Activated CD4-positive, CD25-positive, alpha-beta regulatory T cell treated with anti-CD3 and anti-CD28 coated beads, Interleukin-2, amount 50 U/mL, for 16 hours (primary cell): ENCODE measurements at places on chromosomes 7 and 10.

DNA sequence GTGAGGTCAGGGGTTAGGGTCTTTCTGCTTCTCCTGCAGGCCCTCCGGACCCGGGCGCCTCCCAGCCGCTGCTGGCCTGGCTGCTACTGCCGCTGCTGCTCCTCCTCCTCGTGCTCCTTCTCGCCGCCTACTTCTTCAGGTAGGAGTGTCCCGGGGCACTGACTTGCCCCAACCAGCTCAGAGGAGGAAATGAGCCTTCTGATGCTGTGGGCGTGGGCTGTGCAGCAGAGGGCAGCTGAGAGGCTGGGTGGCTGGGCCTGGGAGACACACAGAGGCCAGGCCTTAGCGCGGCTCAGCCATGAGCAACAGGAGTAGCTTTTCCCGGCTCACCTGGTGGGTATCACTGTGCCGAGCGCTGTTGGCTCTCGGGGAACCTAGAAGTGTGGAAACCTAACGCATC lies 78.9 kb downstream of the MKI67 start:
- peak; percentile 68 for DNase-seq

GRCh38 chr10:52967806-52968795 lies 195.5 kb upstream of the MBL2 start:
- no peak for DNase-seq

GRCh38 chr7:122217125-122217524 lies 73.1 kb upstream of the AASS start:
- no peak for DNase-seq

DNA sequence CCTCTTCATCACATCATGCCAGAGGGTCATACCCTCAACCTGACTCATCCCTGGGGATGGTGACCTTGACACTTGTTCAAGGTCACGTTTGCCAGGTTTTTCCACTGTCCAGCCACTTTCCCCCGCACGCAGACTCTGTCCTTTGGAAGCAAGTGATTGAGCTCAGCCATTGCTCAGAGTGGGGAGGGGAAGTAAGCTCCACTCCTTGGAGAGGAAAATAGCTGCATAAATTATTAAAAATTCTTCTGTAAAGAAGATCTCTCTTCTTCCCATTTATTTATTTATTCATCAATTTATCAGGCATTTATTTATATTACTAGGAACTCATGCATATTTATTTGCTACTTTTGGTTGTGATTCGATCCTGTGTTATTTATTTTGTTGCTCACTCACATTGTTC lies 88.0 kb downstream of the GLRX3 start:
- DNase-seq, result no peak

DNA sequence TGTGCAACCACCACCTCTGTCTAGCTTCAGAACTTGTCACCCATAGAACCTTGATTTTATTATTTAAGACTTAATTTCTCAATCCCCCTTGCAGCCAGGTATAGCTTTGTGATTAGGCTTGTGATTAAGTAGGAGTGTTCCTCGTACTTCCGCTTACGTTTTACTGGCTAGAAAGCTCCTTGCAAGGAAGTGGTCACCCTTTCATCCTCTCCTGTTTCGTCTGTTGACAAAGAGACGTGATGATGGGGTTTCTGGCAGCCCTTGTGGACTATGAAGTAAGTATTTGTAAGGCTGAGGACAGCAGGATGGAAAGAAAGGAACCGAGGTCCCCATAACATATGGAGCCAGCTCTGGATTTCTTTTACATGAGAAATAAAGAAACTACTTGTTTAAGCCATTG lies 86.5 kb upstream of the KDM7A start:
- DNase-seq, result no peak

DNA sequence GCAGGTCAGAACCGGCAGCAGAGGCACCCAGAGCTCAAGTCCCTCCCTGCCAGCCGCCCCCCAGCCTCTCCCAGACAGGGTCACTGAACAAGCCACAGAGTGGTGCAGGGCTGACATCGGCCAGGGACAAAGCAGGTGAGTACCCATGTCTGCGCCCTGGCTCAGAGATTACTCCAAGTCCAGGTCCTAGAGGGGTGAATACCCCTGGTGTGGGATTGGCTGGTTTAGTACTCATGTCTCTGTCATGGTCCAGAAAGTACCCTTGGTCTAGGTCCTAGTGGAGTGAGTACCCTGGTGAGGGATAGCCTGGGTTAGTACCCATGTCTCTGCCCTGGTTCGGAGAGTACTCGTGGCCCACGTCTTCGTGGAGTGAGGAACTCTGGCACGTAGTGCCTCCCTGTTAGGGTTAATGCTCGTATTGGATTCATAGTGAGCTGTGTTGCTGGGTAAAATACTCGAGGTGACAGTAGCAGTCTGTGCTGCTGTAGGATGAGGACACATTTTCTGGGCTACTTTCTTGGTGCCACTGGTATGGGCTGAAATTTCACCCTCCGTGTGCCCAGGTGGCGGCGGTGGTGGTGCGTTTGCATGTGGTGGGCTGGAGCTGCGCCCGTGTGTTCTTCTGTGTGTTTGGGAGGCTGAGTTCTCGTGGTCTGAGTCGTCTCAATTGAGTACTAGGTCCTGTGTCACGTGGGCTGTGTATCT lies 25.5 kb upstream of the KNDC1 start:
- DNase-seq, result no peak

DNA sequence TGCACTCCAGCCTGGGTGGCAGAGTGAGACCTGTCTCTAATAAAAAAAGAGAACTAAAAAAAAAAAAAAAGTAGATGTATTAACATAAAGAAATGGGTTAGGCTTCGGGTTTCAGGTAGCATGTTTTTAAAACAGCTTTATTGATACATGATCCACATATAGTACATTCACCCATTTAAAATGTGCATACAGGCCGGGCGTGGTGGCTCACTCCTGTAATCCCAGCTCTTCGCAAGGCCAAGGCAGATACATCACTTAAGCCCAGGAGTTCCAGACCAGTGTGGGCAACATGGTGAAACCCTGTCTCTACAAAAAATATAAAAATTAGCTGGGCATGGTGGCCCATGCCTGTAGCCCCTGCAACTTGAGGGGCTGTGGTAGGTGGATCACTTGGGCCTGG lies 39.5 kb downstream of the SNX10 start:
- no peak for DNase-seq

DNA sequence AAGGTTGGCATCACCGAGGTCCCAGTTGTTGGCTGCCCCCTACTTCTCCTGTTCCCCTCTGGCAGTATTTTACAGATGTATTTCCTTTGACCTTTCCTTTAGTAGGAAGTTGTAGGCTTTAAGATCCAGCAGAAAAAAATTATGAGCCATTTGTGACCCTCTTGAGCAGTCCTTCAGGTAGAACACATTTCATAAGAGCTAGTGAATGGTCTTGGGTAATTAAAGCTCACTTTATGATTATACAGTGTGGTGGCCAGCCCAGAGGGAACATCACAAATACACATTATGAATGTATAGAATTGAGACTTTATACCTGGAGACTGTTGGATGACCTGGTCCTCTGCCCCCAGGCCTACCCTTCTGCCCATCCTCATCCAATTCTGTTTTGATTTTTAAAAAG lies 57.0 kb downstream of the KAT6B start:
- DNase-seq, result no peak

DNA sequence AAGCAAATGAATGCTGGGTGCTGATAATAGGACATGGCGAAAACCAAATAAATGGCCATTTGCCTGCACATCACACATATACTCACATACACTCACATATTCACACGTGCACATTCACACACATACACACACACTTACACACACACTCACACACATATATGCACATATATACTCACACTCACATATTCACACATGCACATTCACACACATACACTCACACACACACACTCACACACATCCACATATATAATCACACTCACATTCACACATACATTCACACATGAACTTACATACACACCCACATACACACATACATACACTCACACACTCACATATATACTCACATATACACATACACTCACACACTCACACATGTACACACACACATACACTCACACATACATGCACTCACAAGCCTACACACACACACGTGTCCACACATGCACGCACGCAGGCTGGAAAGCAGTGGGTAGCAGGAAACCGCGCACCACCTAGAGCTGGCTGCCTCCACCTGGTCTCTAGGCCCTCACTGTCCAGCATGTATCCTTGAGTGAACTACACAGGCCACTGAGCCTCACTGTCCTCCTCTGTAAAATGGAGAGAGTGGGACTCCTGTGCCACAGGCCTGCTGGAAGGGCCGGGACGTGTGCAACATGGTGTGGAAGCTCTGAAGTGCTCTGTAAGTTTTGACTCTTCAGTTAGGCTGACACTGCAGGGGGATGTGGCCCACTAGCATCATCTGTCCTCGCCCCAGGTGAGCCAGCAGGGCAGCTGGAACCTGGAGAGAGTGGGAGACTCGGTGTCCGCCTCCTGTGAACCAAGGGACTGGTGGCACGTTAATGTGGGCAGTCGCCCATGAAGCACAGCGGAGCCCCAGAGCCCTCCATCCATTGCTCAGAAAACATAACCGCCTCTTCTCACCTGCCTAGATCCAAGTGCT lies 14.9 kb downstream of the TMEM72 start:
- no peak for DNase-seq

- DNase-seq, result no peak
Measured at GRCh38 chr7:74063223-74063641, 20.4 kb upstream of the LIMK1 start.

- no peak for DNase-seq
Measured at GRCh38 chr10:80613466-80614170, 75.9 kb downstream of the SH2D4B start.

DNA sequence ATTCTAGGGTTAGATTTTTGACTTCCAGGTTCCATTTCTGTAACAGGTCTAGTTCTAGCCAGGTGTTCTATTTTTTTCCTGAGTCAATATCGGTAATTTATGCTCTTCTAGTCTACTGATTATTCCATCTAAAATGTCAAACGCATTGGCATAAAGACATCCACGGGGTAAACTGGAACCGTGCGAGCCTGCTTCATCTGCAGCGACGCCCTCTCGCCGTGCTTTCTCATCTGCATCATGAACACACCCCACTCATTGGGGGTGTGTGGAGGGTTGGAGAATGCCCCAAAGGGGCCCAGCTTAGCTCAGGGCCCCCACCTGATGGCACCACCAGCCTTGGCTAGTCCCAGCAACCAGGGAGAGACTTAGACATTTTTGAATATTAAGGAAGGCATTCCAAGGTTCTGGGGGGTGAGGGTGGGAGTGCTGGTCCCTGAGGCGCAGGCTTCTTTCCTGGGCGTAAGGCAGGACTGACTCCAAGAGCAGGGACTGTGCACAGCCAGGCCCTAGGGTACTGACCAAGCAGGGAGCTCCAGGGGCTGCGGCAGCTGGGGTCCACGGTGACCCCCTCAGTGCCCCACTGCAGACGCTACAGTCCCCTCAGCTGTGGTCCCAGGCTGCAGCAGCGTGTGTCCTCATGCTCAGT lies 12.9 kb upstream of the CRYGN start:
- no peak for DNase-seq

DNA sequence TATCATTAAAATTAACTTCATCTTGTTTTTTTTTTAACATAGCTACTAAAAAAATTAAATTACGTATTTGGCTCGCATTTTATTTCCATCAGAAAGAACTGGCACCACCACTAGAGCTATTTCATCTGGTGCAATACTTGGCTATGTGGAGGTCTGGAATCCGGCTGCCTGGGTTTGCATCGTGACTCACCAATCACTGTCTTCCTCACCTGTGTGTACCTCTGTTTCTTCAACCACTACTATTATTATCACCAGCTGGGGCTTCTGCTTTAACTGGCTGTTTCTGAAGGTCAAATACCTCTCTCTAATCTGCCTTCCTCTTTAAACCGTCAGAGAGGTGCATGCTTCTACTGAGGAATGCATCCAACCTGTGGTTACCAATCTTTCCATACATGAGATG lies 6.5 kb downstream of the WDR91 start:
- no peak for DNase-seq

GRCh38 chr10:83459124-83459523 lies 680.2 kb upstream of the GHITM start:
- no peak for DNase-seq

GRCh38 chr10:118629211-118629610 lies 33.8 kb upstream of the PRLHR start:
- no peak for DNase-seq

DNA sequence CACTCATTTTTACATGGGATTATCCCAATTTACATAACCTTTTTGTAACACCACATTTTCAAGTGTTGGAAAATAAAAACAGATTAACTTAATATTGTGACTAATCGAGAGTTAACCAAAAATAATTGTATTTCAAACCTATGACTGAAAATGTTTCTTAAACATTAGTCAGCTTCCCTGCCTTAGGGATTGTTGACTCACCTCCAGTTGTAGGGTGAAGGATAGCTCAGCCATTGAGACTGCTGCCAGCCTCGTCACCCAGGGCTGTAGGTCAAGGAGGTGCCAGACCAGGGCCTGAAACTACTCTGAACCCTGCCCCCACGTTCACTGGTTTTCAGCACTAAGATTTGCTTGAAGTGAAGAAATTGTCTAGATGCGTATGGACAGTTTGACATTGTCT lies 351.2 kb downstream of the GFRA1 start:
- no peak for DNase-seq
